Heart left ventricle (tissue), 16 donors: ENCODE measurements at places on chromosomes 3 and 15. TPM values are rescaled to one million over a fixed set of nuclear protein-coding genes. Genes with fewer than 3 reads are reported as not detected.

- no peak for DNase-seq
Measured at GRCh38 chr3:159234306-159234705, 432.5 kb downstream of the MFSD1 start.

- DNase-seq: no peak
Measured at GRCh38 chr3:182606905-182607504, 186.3 kb upstream of the ATP11B start.

GRCh38 chr15:55007561-55007960 lies 189.2 kb downstream of the RSL24D1 start:
- DNase-seq: peak; percentile 34

GRCh38 chr3:50100386-50100785 lies 11.7 kb downstream of the RBM5 start:
- DNase-seq: no peak

- no peak for DNase-seq
Measured at GRCh38 chr3:53235545-53235944, 20.3 kb downstream of the TKT start.

DNA sequence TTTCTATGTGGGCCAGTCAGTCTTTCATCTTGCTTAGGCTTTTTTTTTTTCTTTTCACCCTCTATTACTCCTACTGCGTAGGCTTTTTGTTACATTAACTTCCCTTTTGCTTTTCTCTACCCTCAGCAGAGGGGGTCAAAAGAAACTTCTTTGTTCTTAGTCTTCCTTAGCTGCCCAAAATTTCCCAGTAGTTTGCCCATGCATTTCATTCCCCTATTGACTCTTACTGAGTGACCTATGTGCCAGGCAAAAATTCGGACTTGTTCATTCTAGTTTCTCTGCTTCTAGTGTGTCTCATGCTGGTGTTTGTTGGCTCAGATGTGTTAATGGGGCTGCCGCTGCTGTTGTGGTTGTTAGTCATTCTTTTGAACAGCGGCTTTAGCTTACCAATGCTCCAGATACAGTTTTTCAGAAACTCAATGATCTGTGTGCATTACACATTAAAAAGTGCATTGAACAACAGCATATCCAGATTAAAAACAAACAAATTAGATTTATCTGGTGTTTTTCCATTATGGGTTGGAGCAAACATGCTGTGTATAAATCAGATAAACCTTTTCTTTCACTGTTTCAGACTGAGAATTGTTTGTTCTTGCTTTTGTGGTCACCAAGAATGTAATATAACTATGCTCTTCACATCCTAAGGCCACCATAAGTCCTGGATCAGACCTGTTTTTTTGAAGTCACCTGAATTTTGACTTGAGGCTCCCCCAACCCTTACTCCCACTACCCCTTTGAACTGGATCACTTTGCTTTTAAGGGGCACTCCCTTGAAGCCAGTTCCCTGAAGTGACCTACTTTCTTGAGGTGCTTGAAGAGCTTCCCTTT lies 43.1 kb downstream of the PDE8A start:
- DNase-seq: no peak

DNA sequence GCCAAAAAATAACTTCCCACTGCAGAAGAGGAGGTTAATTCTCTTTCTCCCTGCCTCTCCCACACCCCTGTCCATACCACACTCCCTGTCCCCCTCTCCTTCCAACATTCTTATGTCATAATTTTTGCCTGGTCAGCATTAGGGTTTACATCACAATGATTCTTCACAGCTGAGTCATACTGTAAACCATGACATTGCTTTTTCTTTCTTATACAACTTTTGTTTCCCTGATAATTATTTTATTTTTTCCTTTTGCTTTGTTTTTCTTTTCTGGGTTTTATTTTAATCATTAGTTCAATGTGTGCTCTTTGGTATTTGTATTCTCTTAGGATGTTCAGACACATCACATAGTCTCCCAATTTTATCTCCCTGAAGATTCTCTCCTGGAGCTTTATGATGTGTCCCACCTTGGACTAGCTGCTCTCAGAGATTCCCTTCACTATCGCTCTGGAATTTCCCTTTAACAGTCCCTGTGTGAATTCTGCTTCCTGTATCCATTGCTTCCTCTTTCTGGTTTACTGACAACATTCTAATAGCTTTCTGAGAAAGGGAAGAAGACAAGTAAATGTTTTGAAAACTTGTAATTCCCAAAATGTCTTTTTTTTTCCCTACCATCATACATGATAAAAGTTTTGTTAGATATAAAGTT lies 70.7 kb downstream of the SOX2 start:
- DNase-seq: no peak

DNA sequence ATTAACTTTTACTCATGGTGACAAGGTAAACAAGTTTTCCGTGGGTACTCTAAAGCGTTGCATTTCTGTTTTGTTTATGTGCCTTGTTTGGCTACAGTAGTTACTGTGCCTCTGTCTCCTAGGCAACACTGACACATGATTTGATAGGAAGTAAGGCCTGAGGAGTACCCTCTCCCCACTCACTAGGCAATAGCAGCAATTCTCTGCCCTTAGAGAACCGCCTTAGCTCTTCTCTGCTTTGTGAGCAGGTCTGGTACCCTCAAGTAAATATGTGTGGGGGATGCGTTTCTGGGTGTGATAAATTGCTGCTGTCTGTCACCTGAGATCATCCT lies at the start of gene IL5RA:
TSS of gene IL5RA (minus strand) at position 76 of the 332 bp plus-strand sequence. CDS start 5,390 bp downstream, outside the sequence.
- no peak for DNase-seq

DNA sequence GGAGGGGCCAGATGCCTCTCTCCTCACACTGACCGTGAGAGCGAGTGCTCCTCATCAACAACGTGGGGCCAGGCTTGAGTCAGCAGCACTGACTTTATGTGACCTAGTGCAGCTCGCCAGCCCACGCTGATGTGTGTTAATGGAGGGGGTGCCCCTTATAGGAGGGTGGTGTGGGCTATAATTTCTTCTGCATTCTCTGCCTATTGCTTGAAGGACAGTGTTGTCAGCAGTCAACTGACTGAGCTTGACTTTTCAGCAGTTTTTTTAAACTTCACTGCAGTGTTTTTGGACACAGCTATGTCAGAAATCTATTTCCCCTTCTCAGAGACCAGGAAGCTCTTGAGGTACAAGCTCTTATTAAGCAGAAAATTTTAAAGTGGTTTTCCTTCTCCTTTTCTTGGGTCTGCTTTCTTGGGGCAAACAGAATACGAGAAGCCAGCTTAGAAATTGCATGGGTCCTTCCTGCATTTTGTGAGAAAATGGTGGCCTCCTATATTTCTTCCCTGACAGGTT lies 304.8 kb upstream of the CTDSPL start:
- DNase-seq: no peak

DNA sequence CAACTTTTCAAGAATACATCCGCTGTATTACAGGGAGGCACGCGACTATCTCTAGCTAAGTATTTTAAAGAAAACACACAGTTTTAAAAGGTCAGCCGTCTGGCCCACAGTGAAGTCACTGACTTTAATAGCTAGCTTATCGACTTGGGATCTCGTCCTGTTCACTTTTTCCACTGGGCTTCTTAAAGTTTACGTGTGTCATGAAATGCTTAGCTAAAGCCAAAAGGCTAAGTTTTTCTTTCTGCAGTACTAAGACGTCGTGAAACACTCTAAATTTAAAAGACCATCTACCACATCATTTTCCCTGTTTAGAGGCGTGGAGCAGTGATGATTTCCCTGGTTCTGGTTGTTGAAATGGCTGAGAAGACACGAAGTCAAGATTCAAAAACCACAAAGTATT lies 27.1 kb downstream of the LRIG1 start:
- DNase-seq: no peak

GRCh38 chr15:66644869-66645268 lies 57.2 kb upstream of the SMAD6 start:
- DNase-seq: no peak

- DNase-seq: peak; percentile 43
Measured at GRCh38 chr3:126118591-126118990, 34.7 kb upstream of the SLC41A3 start.

- DNase-seq: peak; percentile 84
Measured at GRCh38 chr15:98865397-98866339, 141.9 kb downstream of the PGPEP1L start.

- no peak for DNase-seq
Measured at GRCh38 chr3:3015185-3016089, 94.7 kb downstream of the IL5RA start.

- DNase-seq: no peak
Measured at GRCh38 chr3:105518203-105518602, 151.5 kb downstream of the ALCAM start.

DNA sequence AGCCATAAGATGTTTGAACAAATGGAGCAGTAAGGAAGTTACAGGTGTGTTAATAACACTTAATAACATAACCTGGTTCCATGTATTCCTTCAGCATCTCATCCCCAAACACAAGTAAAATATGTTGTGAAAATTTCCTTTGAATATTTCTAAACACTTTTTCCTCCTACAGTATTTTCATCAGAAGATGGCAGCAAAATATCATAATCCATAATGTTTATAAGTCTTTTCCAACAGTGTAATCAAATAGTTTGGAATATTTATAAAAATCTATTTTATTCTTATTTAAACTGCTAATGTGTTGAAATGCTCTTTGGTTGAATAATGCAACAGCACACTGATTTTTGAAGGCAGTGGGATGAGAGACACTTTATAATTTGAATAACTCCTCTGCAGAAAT lies 1020.5 kb downstream of the OTOL1 start:
- DNase-seq: no peak

- DNase-seq: no peak
Measured at GRCh38 chr3:172107403-172107802, 68.0 kb downstream of the FNDC3B start.

- DNase-seq: no peak
Measured at GRCh38 chr15:46111730-46112129, 476.9 kb downstream of the SQOR start.

DNA sequence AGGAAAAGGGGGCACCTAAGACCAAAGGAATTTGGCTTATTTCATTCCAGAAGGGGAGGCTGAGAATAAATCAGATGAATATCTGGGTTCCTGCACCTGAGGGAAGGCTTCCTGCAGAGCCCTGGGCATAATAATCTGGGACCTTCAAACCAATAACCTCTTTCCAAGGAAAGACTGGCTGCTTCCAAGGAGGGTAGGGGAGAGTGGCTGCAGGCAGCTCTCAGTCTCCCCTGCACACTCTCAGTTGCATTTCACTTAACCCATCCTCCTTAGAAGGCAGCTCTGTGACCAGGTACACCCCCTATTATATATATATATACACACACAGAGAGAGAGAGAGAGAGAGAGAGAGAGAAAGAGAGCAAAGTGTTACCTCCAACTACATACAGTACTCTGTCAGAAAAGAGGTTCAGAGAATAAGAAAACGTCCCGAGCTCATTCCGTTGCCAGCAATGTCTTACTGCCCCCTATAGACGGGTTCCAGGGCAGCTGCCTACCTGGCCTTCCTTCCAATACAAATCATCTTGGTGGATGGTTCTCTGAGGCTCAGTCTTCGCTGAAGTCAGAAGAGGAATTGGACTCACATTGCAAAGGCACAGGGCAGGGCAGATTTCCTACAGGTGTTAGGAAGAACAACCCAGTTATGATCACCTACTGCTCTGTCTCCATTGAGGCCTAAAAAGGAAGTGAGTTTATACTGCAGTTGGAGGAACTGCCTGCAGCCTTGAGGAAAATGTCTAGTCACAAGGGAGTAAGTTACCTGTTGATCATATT lies 26.1 kb downstream of the CAPN3 start:
- no peak for DNase-seq

GRCh38 chr3:170244576-170244975 lies 22.4 kb downstream of the PRKCI start:
- DNase-seq: no peak

- no peak for DNase-seq
Measured at GRCh38 chr3:136672457-136672856, 79.7 kb downstream of the STAG1 start.

DNA sequence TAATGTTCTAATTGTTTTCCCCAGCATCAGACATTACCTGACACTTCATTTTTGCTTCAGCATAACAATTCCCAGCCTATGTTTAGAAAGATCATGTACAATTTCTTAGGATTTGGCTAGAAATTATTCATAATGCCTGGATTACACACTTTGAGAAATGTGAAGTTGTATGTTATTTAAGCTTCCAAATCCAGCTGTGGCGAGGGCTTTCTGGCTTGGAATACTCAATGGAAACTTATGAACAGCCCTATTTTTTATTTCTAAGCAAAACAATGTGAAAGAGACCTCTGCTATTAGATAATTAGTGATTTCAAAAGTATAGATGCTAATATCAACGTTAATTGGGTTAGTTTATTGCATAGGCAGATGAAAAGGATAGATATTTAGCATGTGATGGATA lies 341.6 kb downstream of the ZNF385D start:
- DNase-seq: no peak

- DNase-seq: peak; percentile 87
Measured at GRCh38 chr15:68431792-68432401, at the start of gene ITGA11. Gene ITGA11 (minus strand): TSS chr15:68432163. CDS start chr15:68432066, 97 bp downstream.

DNA sequence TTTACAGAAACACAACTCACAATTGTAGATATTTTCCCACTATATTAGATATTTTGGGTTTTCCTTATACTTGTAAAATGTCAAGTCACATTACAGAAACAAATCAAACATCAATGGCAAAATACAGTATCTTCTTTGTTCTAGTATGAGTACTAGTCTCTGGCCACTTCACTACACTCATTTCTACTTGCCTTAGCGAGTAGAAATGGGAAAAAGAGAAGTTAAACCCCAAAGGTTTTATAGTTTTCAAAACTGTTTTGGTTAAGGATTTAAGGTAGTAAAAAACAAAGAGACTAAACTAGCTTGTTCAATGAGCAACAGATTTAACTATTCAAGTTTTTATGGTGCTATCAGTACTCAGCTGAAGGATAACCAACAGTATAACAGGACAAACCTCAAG lies 81.7 kb downstream of the BTD start:
- DNase-seq: no peak

GRCh38 chr3:167675848-167676247 lies 22.1 kb upstream of the WDR49 start:
- no peak for DNase-seq

TGM4 gene
- not detected for total RNA-seq

CSTA gene
- 1.1 TPM for total RNA-seq

AGBL1 gene
- not detected for total RNA-seq

CFAP91 gene
- total RNA-seq: not detected

SPTBN5 gene
- 1.5 TPM for total RNA-seq

ADGRG7 gene
- not detected for total RNA-seq

ESYT3 gene
- 2.7 TPM for total RNA-seq

C3orf62 gene
- total RNA-seq: 1.3 TPM

C3orf49 gene
- not detected for total RNA-seq

GOLGA8J gene
- total RNA-seq: not detected

HESX1 gene
- total RNA-seq: 1.5 TPM

TM4SF1 gene
- total RNA-seq: 141 TPM
